Activated CD8-positive, alpha-beta memory T cell treated with anti-CD3 and anti-CD28 coated beads for 1 hour (primary cell): ENCODE measurements at places on chromosomes 13 and 19.

GRCh38 chr13:71873418-71874247 lies 6.6 kb upstream of the DACH1 start:
- DNase-seq, result no peak

DNA sequence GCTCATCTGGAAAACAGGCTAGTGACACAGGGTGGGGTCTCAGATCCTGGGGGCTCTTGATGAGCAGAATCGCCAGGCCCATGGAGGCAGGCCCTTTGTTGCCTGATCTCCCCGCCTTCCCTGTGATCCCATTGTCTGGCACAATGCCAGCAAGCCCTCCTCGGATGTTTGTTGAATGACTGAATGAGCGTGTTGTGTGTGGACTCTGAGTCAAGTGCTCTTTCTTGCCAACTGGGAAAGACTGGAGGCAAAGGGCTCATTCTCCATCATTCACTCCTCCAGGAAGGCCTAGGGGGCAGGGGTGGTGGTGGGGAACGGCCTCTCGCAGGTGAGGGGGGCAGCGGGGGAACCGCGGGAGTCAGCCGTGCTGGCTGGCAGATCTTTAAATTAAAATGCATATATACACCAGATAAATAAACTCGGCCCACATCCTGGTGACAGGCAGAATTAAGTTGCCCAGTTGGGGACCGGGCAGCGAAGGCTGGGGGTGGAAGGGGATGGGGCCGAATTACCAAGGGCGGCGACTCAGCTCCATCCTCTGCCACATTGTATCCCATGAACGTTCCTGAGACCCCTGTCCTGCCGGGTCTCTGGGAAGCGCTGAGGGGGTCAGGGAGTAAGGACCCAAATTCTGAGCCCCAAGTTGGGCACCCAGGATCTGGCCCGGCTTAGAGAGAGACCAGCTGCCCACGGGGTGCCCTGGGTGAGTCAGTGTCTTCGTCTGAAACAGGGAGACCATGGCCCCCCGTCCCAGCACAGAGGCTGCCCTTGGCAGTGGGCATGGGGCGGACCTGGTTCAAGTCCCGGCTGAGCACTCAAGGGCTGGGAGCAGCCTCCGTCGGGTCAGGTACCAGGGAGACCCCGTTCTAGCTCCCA lies 24.5 kb downstream of the EFNA2 start:
- no peak for DNase-seq

- no peak for DNase-seq
Observed at GRCh38 chr19:47097396-47098201, 16.0 kb downstream of the ZC3H4 start.

GRCh38 chr13:106656186-106656585 lies 88.2 kb upstream of the ARGLU1 start:
- no peak for DNase-seq

DNA sequence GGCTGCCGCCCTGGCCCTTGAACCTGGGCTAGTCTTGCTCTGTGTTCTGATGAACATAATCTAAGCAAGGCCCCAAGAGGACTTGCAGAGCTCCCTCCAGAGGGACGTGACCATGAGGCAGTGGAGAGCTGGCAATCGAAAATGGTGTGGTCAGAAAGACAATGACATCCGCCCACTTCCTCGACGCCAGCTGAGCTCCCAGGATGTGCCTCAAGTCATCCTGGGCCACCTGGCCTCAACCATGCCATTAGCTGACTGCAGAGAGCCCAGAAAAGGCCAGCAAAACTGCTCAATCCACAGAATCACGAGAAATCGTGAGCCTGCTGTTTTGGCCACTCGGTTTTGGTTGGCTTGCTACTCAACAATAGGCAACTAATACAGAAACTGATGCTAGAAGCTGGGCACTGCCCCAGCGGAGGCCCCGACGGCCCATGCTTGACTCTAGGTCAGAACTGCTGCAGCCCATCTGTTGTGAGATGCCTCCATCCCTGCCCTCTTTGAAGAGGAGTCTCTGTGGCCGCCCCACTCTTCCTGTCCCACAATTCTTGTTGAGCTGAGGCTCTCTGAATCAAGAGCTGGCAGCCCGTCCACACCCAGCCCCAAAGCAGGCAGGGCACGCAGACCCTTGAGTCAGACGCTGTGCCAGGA lies 53.3 kb downstream of the STK24 start:
- DNase-seq, result no peak

DNA sequence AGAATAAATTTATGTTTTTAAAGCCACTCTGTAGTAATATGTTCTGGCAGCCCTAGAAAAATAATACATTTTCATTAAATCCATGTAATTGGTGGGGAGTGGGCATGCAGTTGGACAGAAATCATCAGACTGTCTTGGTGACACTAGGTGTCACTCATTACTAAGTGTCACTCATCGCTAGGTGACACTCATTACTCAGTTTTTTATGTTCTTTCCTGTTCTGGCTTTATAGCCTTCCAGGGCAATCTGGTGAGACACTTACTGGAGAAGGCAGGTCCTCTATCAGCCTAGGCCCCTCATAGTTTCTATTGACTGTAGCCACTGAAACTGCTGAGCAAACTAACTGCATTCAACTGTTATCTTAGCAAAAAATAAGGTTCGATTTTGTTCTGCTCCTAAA lies 542.1 kb downstream of the SLITRK1 start:
- DNase-seq, result no peak

GRCh38 chr19:6164906-6165531 lies 29.6 kb downstream of the ACSBG2 start:
- no peak for DNase-seq

GRCh38 chr19:9891609-9892373 lies 44.5 kb downstream of the OLFM2 start:
- DNase-seq, result no peak

- DNase-seq, result no peak
Observed at GRCh38 chr19:53308339-53308811, 25.2 kb upstream of the ZNF845 start.

GRCh38 chr13:113404723-113405471 lies 41.0 kb upstream of the GRTP1 start:
- DNase-seq, result no peak

GRCh38 chr19:49502866-49503581 lies 6.8 kb downstream of the RPS11 start:
- no peak for DNase-seq

DNA sequence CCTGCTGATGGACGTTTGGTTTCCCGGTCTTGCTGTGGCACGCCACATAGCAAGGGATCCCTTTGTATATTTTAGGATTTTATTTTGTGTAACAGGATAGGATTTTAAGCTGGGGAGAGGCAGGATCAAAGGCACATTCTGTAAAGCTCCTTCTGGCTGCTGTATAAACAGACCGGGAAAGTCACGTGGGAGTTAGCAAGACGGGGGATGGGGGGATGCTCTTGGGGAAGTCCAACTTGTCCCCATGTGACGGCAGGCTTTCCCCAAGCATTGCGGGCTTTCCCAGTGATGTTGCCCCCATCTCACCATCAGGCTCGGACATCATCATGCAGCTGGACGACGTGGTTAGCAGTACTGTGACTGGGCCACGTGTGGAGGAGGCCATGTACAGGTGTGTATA lies 5.8 kb downstream of the QTRT1 start:
- no peak for DNase-seq

GRCh38 chr13:23146006-23146405 lies 34.8 kb upstream of the SGCG start:
- DNase-seq, result no peak

DNA sequence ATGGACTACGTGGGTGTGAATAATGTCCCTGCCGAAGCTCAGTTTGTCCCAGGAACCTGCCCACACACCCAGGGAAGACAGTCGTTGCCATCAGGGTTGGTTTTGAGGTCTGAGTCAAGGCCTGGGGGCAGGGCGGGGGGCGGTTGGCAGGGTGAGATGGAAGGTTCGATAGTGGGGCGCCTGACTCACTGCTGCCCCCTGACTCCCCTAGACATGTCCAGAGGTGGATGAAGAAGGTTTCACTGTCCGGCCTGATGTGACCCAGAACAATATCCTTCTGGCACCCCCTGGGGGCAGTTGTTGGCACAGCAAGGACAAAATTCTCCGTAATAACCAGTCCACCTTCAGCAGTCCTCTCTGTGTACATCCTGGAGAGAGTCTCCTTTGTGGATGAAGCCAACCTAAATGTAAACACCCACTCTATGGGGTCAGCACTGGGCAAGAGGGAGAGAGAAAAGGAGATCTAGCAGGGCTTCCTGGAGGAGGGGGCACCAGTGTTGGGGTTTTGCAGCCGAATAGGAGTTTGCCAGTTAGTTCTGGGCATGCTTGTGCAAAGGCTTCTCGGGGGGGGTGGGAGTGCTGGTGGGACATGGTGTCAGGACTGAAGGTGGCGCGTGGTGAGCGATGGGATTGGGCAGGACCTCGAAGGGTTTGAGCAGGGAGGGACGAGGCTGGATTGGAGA lies 19.6 kb upstream of the B3GNT3 start:
- DNase-seq, result no peak

DNA sequence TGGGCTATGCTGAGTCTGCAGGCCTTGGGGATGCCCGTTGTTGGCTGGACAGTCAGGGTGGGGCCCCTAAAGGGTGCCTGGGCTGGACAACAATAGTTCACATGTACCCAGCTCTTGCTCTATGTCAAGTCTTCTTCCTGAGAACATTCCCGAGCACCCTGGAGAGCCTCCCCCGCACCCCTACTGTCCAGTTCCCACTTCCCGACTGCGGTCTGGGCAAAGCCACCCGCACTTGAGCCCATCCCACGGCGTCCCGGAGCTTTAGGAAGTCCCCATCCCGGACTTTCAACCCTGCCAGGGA lies 1.1 kb upstream of the MPND start:
- DNase-seq, result no peak

GRCh38 chr13:60369242-60369641 lies 27.8 kb upstream of the TDRD3 start:
- no peak for DNase-seq

DNA sequence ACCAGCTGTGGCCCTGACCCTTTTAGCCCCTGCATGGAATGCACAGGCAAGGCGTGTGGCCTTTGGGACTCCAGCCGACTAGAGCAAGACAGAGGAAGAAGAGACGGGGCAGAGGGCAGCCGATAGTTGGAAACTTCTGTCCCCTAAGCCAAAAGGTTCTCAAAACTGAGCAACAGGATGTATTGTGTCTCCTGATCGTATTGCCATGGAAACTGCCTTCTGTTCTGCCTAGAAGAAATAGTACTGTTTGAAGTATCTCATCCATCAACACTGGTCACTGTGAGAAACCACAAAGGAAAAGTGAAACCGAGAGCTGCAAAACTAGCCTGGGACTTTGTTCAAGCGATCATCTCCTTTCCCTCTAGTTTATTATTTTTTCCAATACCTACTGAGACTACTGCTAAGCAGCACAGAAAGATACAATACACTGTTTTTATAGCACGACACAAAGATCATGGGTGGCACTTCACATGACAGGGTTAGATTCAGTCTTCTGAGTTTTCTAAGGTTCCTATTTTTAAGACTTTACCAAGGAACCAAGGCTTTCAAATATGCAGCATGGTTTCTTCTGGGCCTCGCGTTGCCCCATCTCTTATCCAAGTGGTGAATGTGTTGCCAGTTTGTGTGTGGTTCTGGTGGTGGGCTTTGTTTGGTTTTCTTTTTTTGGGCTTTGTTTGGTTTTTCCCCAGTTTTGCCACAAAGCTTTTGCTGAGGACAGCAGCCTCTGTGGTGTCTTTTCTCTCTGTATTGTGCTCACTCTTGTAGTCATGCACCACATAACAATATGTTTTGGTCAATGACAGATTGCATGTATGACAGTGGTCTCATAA lies 49.3 kb upstream of the GPR183 start:
- no peak for DNase-seq

DNA sequence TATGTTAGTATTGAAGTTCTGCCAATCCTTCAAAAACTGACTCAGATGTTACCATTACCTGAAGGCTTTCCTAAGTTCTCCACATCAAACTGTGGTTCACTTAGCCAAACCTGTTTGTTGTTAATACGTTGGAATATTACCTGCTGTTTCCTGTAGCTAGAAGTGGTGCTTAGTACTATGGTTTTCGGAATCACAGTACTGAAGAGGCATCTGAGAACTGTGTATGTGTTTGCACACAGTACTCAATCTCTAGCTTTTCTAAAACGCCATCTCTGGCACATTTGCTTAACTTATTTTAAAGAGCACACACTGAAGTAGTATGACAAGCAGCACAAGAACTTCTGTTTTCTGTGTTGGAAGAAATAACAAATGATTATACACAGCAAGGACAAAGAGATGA lies 248.2 kb downstream of the SHISA2 start:
- DNase-seq, result no peak

DNA sequence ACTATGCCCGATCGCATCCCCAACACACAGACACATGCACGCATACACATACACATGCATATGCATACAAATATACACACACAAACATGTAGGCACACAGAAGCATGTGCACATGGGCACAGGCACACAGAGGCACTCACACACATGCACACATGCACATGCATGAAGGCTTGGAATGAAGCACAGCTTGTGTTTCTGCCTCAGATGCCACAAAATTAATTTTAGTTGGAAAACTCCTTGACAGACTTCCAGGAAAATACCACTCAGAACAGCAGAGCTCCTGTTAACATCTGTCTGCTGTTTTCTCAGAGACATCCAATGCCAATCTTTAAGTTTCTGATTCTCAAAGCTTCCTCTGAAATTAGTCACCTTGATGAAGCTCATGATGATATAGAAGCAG lies 532.7 kb downstream of the RFC3 start:
- DNase-seq, result no peak

DNA sequence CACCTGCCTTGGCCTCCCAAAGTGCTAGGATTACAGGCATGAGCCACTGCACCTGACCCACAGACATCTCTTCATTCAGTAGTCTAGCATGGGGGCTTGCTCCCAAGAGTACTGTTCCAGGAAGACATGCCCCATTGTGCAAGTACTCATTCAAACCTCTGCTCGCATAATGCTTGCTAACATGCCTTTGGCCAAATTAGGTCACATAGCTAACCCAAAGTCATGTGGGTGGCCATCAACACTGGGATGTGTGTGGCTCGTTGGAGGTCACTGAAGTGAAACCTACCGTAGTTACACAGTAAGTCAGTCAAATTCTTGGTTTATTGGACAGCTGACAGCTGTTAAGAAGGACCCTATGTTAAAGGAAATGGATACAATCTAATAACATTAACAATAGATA lies 20.3 kb downstream of the RFXAP start:
- no peak for DNase-seq

DNA sequence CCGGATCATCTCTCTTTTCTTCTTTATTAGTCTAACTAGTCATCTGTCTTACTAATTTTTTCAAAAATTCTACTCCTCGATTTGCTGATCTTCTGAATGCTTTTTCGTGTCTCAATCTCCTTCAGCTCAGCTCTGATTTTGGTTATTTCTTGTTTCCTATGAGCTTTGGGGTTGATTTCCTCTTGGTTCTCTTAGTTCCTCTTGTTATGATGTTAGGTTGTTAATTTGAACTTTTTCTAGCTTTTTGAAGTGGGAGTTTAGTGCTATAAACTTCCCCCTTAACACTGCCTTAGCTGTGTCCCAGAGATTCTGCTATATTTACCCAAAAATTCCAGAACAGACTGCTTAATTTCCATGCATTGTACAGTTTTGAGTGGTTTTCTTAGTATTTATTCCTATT lies 3.4 kb downstream of the FCAR start:
- DNase-seq, result no peak
